GM06990 (cell line): ENCODE measurements at places on chromosomes 7 and 10.

GRCh38 chr10:128097783-128098182, 28.4 kb downstream of the MKI67 start:
- no peak for DNase-seq

- no peak for DNase-seq
These were observed 108.9 kb downstream of the COL13A1 start for GRCh38 chr10:69910561-69910960.

DNA sequence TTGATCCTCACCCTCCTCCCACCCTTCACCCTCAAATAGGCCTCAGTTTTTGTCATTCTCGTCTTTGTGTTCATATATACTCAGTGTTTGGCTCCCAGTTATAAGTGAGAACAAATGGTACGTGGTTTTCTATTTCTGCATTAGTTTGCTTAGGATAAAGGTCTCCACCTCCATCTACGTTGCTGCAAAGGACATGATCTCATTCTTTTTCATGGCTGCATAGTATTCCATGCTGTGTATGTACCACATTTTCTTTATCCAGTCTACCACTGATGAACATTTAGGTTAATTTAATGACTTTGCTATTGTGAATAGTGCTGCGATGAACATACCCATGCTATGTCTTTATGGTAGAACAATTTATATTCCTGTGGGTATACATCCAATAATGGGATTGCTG, 91.2 kb downstream of the PLPP4 start:
- no peak for DNase-seq

DNA sequence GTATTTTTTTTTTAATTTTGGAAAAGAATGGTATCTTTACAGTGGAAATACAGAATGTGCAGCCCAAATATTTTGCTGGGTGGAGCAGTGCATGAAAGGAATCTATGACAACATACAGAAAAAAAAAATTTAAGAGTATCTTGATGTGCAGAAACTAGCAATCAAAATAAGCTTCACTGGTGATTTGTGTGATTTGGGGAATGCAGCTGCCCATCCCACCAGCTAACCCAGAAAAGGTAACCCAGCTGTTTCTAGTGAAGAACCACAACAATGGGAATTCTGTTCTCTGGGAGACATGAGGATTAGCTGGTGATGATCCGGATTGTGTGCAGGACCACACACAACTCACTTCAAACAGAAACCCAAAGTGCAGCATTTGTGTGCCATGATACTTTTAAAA, 375.5 kb downstream of the SEMA3D start:
- no peak for DNase-seq

- DNase-seq = no peak
These were observed 22.4 kb upstream of the PPA1 start for GRCh38 chr10:70255329-70256299.

DNA sequence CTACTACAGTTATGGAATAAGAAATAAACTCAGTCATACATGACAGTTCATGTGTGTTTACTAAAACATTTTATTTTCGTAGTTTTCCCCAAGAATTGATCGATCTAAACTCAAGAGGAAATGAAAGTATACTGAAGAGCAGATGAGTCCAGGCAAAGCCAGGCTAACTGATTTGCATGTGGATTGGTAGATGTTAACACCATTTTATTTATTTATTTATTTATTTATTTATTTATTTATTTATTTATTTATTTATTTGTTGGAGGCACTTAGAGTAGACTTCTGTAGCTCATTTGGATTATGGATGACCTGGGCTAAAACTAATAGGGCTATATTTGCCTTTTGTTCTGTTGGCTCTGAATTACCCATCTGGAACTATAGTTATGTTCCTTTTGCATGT, 68.5 kb upstream of the DKK1 start:
- DNase-seq = no peak

DNA sequence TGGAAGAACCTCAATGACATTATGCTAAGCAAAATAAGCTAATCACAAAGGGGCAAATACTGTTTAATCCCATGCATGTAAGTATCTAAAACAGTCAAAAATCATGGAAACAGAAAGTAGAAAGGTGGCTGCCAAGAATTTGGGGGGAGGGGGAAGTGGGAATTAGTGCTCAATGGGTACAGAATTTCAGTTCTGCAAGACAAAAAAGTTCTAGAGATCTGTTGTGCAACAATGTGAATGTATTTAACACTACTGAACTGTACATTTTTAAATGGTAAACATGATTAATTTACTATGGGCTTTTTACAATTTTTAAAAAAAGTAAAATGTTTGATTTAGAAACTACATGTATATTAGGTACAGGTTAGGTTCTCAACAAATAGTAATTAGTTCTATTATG, 11.9 kb downstream of the EZH2 start:
- DNase-seq = no peak

- no peak for DNase-seq
These were observed 53.6 kb downstream of the ADRA2A start for GRCh38 chr10:111130471-111130870.
